ENCODE measurements at places on chromosomes 2 and 18.
A peak's percentile ranks its signal among the peaks of the same experiment; 100 is the strongest.

- DNase-seq, result no peak
Observed at GRCh38 chr18:35345460-35345921, 1.3 kb upstream of the ZNF24 start.

DNA sequence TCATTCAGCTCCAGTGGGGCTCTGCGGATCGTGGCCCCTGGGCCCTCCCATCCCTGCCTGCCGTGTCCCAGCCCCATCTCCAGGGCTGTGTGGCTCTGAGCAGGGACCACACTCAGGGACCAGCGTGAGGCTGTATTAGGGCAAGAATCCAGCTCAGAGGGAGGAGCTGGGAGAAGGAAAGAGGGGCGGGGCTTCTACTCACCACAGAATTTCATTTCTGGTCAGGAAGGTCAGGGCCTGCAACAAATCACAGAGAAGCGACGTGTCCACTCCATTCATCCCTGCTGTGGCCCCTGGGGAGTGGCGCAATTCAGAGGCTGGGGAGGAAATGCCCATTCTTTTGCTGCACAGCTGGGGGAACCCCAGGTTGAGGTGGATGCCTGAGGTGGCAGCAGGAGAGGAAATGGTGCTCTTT, 828 bp downstream of the CIB4 start:
- DNase-seq, result no peak

DNA sequence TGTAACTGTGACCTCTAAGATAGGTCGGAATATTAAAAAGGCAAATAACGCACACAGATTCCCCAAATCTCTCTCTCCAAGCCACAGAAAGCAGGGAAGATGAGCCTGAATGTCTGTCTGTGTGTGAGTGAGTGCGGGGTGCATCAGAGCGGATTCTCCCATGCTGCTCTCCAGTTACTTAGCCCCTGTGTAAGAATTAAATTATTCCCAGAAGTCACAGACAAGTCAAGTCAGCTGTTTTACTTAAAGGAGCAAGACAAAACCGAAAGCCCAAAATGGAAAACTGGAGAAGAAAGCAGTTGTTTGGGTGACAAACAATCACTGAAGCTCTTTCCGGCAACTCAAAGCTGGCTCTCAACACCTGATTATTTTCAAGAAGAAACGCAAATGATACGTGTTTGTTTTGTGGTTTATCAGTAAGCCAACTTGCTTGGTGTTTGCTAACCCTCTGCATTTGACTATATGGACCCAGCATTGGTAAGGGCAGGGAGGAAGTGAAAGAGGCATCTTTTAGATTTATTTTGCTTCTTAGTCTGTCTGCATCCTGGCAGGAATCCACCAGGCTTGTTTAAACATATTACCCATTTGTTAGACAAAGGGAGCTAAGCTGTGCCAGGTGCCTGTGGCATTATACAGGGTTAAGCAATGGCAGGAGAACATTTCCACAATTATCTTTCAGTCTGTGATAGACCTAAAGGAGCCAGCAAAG, 121.5 kb upstream of the CREB1 start:
- DNase-seq, result no peak

- DNase-seq, result no peak
Observed at GRCh38 chr2:157757500-157757899, 118.6 kb downstream of the ACVR1 start.

- DNase-seq, result no peak
Observed at GRCh38 chr2:216315802-216316603, 56.3 kb downstream of the MARCHF4 start.

DNA sequence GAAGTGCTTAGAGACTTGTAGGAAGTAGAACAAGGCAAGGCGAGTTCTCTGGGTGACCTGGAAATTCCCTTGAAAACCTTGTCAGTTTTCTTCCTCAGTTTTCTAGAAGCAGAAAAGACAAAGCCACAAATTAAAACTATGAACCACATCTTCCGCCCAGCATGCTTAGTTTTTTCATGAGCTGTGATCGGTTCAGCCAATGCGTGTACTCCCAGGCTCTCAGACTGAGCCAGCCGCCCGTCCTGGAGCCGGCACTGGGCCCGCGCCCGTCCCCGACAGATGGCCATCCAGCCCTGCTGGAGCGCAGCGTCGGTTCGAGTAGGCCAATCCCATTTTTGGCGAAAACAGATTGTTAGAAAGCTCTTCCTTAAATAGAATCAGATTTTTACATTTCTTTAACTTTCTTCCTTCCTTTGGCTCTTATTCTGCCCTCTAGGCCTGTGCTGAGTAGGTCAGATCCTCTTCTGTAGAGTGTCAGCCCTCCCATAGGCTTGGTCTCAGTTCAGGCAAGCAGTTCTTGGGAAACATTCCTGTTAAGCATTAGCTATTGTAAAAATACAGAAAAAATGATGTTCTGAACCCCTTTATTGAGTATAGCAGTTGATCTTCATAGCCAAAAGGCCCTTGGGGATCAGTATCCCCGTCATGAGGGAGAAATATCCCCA, 112.5 kb downstream of the NCK2 start:
- peak; percentile 41 for DNase-seq

DNA sequence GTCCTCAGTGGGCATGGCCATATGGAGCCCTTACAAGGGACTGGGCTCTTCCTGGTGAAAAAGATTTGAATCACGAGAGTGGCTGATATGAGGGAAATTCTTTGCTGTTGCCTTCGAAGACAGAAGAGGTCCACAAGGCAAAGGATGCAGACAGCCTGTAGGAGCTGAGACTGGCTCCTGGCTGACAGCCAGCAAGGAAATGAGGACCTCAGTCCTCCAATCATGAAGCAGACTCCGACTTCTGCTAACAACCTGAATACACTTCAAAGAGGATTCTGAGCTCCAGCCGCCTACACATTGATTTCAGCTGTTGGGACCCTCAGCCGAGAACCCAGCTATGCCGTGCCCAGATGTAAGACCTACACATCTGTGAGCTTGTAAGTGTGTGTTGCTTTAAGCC, 3.0 kb upstream of the ST8SIA5 start:
- DNase-seq, result no peak

DNA sequence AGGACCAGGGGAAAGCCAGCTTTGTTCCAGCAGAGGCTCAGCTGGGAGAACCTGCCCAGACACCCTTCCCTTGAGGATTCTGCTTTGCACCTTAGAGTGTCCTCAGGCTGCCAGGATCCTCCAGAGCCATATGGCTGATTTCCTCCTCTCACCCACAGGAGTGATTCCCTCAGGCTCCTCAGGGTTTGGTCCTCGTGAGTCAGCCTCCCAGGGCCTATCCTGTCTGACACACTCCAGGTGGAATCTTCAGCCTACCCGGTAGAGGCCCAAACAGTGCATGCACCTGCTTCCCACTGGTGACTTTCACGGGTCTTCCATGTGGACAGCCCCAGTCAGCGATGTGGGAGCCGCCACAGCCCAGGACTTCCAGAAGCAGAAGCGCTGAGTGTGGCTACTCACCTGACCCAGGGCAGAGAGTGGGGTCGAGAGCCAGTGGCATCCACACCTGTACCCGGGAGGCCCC, 73.3 kb downstream of the TFCP2L1 start:
- DNase-seq, result no peak

- no peak for DNase-seq
Observed at GRCh38 chr18:42414756-42415454, 459.9 kb downstream of the PIK3C3 start.

DNA sequence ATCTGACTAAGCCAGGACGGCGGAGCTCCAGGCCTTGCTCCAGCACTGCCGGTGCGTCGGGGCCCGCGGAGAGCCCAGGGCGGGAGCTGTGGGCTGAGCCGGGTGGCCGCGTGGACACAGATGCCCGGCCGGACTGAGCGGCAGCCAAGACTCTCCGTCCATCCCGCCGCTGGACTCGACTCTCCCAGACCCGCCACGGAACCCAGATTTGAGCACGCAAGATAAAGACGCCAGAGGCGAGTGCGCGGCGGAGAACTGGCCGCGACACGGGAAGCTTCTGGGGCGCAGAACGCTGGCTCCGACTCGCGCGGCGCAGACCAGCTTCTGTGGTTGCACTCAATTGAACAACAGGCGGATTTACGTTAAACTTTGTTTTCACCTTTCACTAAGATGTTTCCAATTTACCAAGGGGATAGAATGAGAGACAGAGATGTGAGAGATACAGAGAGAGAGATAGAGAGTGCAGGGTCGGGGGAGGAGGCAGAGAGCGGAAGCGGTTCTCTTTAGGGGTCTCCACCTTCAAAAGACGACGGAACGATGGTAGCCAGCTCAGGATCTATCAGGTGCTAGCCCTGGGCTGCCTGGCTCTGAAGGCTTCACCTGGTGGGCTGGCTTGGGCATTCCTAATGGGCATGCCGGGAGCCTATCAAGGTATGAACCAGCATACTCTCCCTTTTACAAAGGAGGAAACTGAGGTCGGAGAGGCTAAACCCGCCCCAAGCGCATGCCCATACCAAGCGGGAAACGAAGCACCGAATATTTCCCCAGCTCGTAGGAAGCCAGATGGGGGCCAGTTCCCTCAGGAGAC, 10.4 kb upstream of the EN1 start:
- DNase-seq, result no peak

DNA sequence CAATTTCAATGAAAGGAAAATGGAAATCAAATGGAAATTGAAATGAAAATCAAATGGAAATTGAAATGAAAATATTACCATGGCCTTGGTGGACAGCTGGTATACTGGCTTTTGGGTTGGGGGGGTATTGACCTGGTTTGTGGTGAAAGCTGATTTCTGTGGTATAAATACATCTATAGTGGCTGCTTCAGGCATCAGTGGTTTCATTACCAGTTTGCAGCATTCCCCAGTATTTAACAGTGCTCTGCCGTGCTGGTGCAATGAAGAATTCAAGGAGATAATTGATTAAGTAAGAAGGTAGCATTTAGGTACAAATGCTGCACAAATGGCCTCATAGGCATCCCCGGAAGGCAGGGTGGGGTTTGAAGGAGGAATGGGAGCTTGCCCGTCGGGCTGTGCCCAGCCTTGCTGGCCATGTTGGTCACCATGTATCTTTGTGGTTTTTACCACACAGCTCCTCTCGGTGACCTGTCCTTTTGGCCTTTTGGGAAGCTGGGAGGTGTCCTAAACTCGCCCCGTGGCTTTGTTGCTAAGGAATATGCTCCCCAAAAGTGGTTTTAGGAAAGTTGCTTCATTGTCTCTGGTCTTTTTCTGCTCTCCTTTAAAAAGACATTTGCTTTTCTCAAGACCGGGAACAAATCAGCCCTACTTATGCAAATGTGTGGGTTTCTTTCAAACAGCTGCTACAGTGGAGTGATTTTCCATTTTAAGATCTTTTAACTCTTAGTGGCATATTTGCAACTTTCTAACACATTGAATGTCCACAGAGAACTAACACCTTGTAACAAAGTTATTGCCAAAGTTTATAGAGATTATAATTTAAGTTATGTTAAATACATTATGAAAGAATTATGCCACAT, 28.6 kb downstream of the SNTG2 start:
- DNase-seq, result no peak

GRCh38 chr18:21444465-21445212, 155.9 kb downstream of the ESCO1 start:
- no peak for DNase-seq

GRCh38 chr18:76981396-76981968, 151.1 kb downstream of the MBP start:
- no peak for DNase-seq

- DNase-seq, result no peak
Observed at GRCh38 chr2:46548521-46549144, 69.3 kb downstream of the TMEM247 start.

DNA sequence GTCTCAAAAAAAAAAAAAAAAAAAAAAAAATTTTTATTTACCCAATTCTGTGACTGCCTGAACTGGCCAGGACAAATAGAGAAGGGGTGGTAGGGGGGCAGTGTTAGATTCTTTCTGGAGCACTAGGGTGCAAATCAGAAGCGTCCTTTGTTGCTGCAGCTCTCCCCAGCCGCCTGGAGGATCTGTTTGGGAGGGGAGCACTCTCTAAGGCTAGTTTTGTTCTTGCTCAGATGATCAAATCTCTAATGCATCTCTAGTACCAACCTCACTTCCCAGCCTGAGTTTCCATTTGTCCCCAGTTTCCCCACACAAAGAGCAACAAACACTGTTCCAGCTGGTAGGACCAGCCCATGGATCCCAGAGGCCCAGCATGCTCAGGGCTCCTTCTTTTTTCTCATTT, 83.0 kb downstream of the GBX2 start:
- DNase-seq, result no peak

DNA sequence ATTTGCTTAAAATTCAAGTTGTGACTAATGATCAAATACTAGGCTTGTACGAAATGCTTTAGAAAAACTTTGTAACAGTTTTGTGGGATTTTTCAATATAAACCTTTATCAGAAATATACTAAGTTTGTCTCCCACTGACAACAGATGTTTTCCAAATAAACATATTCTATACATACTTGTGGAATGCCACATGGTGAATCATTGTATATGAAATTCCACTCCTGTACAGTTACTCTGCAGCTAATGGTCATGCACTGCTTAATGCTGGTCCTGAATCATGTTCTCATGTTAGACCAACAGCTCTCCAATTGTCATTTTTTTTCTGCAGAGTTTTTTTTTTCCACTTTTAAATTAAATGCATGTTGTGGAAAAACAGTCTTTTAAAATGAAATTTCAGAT, 90.1 kb downstream of the DPP4 start:
- DNase-seq, result no peak

DNA sequence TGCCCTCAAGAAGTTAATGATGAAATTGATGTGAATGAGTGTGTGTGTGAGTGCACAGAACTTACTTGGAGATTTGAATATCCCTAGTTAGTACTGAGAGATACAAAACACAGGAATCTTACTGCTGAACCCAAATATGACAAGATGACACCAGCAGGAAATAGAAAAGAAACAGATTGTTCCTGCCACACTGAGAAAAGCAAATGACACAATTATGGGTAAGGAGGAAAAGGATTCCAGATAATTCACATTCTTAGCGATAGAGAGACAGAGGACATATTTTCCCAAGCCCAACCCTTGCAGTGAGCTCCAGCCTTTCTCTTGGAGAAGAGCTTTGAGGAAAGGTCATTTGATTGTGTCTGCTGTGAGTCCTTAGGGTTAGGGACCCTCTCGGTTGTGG, 105.7 kb upstream of the SMIM21 start:
- DNase-seq, result no peak

GRCh38 chr2:127032621-127033020, 74.3 kb downstream of the BIN1 start:
- DNase-seq, result no peak

- DNase-seq, result no peak
Observed at GRCh38 chr2:176768185-176768584, 444.4 kb upstream of the HNRNPA3 start.

GRCh38 chr2:163132850-163133249, 294.3 kb upstream of the KCNH7 start:
- no peak for DNase-seq

GRCh38 chr2:193695367-193695766, 1500.6 kb upstream of the TMEFF2 start:
- DNase-seq, result no peak

GRCh38 chr2:44392338-44392943, 30.7 kb downstream of the CAMKMT start:
- DNase-seq, result peak; percentile 54
